ENCODE measurements at places on chromosomes 2 and 18. TPM values are rescaled to one million over a fixed set of nuclear protein-coding genes. Genes with fewer than 3 reads are reported as not detected.

The USP14 gene
- total RNA-seq: 65.6 TPM

The RTTN gene
- 5.2 TPM for total RNA-seq

The DSC2 gene
- total RNA-seq: 0.94 TPM

The C2orf80 gene
- not detected for total RNA-seq
